ENCODE measurements at places on chromosomes 11 and 22.
A peak's percentile ranks its signal among the peaks of the same experiment; 100 is the strongest.

- H3K27ac ChIP-seq, result peak overlapping the region; percentile 94
- no peak for DNase-seq
- peak overlapping the region; percentile 83 for H3K4me3 ChIP-seq
- no peaks in the 10 kb centered on the region for H3K36me3 ChIP-seq
- H3K27me3 ChIP-seq, result peaks cover 35% of the 10 kb centered on the region
- H3K4me1 ChIP-seq, result peaks cover 12% of the 10 kb centered on the region
Measured at GRCh38 chr11:16603890-16604793, 134.3 kb upstream of the C11orf58 start.

DNA sequence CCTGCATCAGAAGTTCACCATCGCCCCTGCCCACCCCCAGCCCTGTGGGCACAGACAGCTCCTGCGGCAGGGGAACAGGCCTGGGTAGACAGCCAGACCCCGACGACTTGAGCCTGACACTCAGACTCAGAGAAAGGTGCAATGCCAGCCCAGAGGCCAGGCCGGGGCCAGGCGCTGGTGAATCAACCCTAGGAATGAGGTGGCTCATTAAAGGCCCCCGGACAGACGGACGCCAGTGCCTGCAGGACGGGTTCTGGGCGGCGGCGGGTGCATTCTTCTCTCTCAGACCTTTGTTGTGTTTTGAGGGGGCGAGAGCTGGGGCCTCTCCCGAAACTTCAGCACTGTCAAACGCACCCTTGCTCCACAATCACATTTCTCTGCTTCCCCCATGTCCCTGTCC is 5.6 kb downstream of the OVOL1 start:
- peak overlapping the region; percentile 45 for H3K27ac ChIP-seq
- peaks cover 33% of the 10 kb centered on the region for H3K4me1 ChIP-seq
- DNase-seq, result no peak
- H3K27me3 ChIP-seq, result no peaks in the 10 kb centered on the region

DNA sequence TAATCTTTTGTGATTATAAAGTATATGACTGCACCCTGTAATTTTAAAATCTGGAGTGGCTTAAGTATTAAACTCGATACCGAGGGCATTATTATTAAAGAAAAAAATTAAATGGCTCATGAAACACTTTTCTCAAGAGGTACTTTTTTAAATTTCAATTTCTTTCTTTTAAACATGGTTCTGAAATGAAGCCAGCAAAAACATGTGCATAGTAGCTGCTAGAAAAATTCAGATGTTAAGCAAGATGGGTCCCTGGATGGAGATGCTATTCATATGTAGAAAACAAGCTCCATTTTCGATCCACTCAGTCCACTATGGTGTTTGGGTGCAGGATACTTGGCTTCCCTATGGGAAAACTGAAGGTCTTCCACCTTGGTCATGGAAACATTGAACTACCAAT is 189.5 kb downstream of the PGR start:
- no peak for DNase-seq
- no peaks in the 10 kb centered on the region for H3K27me3 ChIP-seq
- H3K4me3 ChIP-seq, result no peak overlapping the region
- H3K4me1 ChIP-seq, result no peaks in the 10 kb centered on the region
- peaks cover 8% of the 10 kb centered on the region for H3K36me3 ChIP-seq
- H3K27ac ChIP-seq, result no peak overlapping the region

DNA sequence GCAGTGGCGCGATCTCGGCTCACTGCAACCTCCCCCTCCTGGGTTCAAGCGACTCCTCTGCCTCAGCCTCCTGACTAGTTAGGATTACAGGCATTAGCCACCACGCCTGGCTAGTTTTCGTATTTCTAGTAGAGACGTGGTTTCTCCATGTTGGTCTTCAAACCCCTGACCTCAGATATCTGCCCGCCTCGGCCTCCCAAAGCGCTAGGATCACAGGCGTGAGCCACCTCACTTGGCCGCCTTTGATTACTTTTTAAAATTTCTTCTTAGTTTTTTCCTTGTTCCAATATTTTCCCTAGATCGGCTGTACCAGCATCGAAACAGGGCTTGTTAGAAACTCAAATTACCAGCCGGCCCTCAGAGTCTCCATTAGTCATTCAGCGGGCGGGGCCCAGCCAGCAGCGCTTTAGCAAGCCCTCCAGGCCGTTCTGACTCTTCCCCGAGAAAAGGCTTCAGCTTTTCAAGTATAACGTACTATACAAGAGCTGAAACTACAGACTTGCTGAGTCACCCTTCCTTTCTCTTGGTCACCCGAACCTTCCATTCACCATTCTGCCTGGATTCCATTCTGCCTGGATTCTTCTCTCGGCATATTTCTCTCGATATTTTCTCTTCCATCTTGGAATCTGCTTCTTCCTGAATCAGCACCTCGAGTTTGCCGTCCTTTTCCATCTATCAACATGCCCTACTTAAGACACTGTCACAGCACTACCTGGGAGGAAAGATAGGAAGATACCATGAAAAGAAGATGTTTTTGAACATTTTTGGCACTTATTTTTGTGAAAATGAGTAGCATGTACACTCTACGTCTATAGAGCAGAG is 6.7 kb upstream of the CAPRIN1 start:
- H3K4me1 ChIP-seq, result peaks cover 2% of the 10 kb centered on the region
- no peaks in the 10 kb centered on the region for H3K27me3 ChIP-seq

- H3K27me3 ChIP-seq, result peaks cover 60% of the 10 kb centered on the region
- DNase-seq, result no peak
- H3K4me3 ChIP-seq, result no peak overlapping the region
- H3K27ac ChIP-seq, result no peak overlapping the region
- peaks cover 29% of the 10 kb centered on the region for H3K4me1 ChIP-seq
Measured at GRCh38 chr11:128477811-128478210, 109.5 kb downstream of the ETS1 start.

DNA sequence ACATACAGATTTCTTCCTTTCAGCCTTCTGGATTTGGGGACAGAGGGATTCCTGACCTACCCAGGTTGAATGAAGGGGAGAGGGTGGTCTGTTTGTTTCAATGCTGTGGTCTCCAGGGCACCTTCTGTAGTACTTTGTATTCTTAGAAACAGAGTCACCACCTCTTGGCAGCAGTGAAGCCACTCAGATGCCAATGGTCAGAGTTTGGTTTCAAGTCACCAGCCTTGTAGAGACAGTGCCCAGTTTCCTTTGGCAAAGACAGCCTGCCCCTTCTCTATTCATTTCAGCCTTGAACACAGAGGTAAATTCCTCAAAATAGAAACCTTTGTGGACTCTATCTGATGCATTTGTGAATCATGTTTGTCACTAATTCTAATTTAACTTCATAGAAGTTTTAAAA is 111.7 kb upstream of the RASSF10 start:
- peaks cover 15% of the 10 kb centered on the region for H3K36me3 ChIP-seq
- H3K4me1 ChIP-seq, result peaks cover 8% of the 10 kb centered on the region
- no peaks in the 10 kb centered on the region for H3K27me3 ChIP-seq
- H3K27ac ChIP-seq, result no peak overlapping the region
- no peak overlapping the region for H3K4me3 ChIP-seq
- DNase-seq, result no peak

- H3K4me3 ChIP-seq, result peak within 1 kb of the TSS; percentile 90
- H3K4me1 ChIP-seq, result peaks cover 13% of the 10 kb centered on the region
- H3K36me3 ChIP-seq, result peaks cover 9% of the 10 kb centered on the region
- peak; percentile 90 for DNase-seq
Measured at GRCh38 chr11:66371627-66372415, at the start of gene SLC29A2. TSS of gene SLC29A2 (minus strand) at chr11:66371760. CDS start at chr11:66371591, 169 bp downstream.

DNA sequence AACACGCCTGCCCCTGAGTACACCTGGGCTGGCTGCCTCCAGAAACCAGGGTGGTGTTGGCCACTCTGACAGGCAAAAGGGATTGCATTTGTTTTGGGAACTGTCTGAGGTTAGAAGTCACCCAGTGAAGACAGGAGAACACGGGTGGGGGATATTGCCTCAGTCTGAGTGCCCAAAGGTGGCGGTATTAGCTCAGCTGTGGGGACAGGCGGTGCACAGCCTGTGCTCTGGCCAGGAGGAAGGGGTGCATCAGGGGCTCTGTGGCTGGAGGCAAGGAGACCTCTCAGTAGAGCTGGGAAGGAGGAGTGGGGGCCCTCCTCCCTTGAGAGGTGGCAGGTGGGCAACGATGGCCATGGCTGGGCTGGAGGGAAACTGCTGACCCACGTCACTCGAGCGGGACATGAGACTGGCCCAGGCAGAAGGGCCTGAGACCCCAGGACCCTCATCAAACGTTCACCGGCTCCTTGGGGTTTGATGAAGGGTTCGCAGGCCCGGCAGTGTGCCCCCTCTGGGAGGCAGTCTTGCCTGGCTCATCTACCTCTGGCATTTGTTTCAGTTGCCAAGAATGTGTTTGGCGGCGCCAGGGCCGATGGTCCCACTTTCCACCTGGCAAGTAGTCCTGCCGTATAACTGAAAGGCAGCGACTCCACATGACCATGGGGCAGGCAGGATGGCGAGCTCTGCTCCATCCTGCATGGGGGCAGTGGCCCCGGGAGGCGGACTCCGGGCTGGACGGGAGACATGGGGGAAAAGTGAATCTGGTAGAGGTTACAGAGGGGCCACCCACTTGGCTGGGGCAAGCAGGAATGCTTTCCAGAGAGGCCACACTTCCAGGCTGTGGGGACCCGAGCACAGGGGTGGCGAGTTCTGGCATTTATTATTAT is 52.8 kb upstream of the SMIM38 start:
- H3K27me3 ChIP-seq, result peaks cover 7% of the 10 kb centered on the region
- no peak for DNase-seq
- peak overlapping the region; percentile 35 for H3K27ac ChIP-seq

DNA sequence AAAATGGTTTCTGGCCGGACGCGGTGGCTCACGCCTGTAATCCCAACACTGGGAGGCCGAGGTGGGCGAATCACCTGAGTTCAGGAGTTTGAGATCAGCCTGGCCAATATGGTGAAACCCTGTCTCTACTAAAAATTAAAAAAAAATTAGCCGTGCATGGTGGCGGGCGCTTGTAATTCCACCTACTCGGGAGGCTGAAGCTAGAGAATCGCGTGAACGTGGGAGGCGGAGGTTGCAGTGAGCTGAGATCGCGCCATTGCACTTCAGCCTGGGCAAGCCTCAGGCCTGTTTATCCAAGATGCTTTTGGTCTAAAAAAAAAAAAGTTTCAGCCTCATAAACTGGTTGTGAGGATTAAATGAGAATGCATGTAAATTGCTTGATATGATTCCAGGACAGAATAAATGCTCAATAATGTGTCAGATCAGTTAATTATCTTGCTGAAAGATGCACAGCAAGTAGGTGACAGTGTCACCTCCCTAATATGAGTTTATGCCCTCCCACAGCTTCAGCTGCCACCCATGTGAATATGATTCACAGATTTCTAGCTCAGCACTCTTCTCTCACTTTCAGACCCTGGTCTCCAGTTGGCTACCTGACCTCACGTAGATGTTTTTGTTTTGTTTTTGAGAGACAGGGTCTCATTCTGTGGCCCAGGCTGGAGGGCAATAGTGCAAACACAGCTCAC is 1.1 kb upstream of the ALG8 start:
- H3K4me1 ChIP-seq, result peaks cover 18% of the 10 kb centered on the region
- peaks cover 10% of the 10 kb centered on the region for H3K36me3 ChIP-seq
- no peak for DNase-seq
- H3K4me3 ChIP-seq, result peak overlapping the region; percentile 97

DNA sequence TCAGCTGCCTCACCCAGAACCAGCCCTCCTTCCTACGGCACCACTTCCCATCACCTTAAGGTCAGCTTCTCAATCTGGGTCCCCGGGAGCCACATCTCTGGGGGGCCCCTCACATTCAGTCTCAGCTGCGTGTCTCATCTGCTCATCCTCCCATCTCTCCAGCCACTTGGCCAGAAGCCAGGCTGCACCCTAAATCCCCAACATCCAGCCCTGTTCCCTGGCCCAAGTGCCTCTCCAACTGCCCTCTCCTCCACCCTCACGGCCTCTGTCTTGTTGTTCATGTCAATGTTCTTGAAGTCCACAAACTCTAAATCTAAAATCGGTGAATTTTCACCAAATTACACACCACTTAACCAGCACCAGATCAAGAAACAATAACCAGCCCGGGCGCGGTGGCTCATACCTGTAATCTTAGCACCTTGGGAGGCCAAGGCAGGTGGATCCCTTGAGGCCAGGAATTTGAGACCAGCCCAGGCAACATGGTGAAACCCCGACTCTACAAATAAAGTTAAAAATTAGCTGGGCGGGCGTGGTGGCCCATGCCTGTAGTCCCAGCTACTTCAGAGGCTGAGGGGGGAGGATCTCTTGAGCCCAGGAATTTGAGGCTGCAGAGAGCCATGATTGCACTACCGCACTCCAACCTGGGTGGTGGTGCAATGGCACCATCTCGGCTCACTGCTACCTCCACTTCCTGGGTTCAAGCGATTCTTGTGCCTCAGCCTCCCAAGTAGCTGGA is 33.7 kb downstream of the A4GALT start:
- H3K27ac ChIP-seq, result peak overlapping the region; percentile 60
- H3K27me3 ChIP-seq, result peaks cover 13% of the 10 kb centered on the region
- H3K4me3 ChIP-seq, result no peak overlapping the region
- peaks cover 13% of the 10 kb centered on the region for H3K4me1 ChIP-seq

GRCh38 chr11:16780146-16780545 is 41.7 kb downstream of the C11orf58 start:
- H3K36me3 ChIP-seq, result peaks cover 15% of the 10 kb centered on the region
- H3K27ac ChIP-seq, result no peak overlapping the region
- H3K4me3 ChIP-seq, result no peak overlapping the region
- DNase-seq, result no peak

DNA sequence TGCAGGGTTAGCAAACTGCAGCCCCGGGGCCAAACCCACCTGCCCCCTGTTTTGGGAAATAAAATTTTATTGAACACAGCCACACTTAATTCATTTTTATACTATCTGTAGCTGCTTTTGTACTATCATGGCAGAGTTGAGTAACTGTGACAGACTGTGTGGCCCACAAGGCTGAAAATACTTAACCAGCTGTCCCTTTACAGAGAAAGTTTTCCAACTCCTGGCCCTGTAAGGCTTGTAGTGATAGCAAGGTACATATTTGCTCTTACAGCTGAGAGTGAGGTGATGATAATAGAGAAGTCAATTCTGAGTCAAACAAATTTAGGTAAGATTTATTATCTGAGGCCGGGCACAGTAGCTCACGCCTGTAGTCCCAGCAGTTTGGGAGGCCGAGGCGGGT is 87.4 kb upstream of the SLC6A5 start:
- no peak for DNase-seq
- peaks cover 11% of the 10 kb centered on the region for H3K4me1 ChIP-seq
- H3K36me3 ChIP-seq, result no peaks in the 10 kb centered on the region
- peak overlapping the region; percentile 46 for H3K27ac ChIP-seq
- no peak overlapping the region for H3K4me3 ChIP-seq

- no peak overlapping the region for H3K27ac ChIP-seq
- no peak overlapping the region for H3K4me3 ChIP-seq
- no peaks in the 10 kb centered on the region for H3K36me3 ChIP-seq
- peaks cover 20% of the 10 kb centered on the region for H3K4me1 ChIP-seq
Measured at GRCh38 chr11:124742555-124742954, 2.8 kb downstream of the NRGN start.

- H3K27ac ChIP-seq, result no peak overlapping the region
- H3K4me1 ChIP-seq, result no peaks in the 10 kb centered on the region
Measured at GRCh38 chr11:117843666-117844484, 19.3 kb upstream of the FXYD2 start.

- no peak overlapping the region for H3K27ac ChIP-seq
- no peaks in the 10 kb centered on the region for H3K27me3 ChIP-seq
- peaks cover 14% of the 10 kb centered on the region for H3K36me3 ChIP-seq
- no peak for DNase-seq
- H3K4me3 ChIP-seq, result no peak overlapping the region
- peaks cover 8% of the 10 kb centered on the region for H3K4me1 ChIP-seq
Measured at GRCh38 chr11:45857961-45858474, 10.7 kb downstream of the CRY2 start.
